ENCODE measurements at places on chromosomes 5 and 9.

GRCh38 chr9:36656842-36657241 is 84.1 kb downstream of the MELK start:
- no peak for DNase-seq

- no peak for DNase-seq
Measured at GRCh38 chr9:102237094-102237493, 498.6 kb upstream of the GRIN3A start.

DNA sequence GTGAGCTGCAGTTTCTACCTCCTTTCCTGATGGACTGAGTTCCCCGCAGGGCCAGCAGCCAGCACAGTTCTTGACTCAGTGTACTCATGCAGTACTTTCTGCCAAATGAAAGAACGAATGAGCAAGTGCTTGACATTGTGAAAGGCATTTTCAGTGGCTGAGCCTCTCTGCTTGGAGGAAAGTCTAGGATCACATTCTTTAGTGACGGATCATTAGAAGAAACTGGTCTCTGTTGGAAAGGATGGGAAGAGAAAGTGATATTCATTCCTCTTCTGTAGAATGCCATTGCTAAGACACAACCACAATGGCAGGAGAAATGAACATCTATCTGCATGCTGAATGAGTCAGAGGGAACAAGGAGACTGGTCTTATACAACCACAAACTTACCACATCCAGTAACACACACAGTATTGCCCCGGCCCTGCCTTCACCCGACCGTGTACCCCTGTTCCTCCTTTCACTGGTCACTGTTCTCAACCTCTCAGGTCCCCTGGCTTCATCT is 206.9 kb downstream of the CRB2 start:
- peak; percentile 95 for DNase-seq

- peak; percentile 96 for DNase-seq
Measured at GRCh38 chr9:69131682-69132081, 42.4 kb upstream of the TJP2 start.

GRCh38 chr5:76546497-76547102 is 76.6 kb downstream of the F2RL2 start:
- DNase-seq = no peak

DNA sequence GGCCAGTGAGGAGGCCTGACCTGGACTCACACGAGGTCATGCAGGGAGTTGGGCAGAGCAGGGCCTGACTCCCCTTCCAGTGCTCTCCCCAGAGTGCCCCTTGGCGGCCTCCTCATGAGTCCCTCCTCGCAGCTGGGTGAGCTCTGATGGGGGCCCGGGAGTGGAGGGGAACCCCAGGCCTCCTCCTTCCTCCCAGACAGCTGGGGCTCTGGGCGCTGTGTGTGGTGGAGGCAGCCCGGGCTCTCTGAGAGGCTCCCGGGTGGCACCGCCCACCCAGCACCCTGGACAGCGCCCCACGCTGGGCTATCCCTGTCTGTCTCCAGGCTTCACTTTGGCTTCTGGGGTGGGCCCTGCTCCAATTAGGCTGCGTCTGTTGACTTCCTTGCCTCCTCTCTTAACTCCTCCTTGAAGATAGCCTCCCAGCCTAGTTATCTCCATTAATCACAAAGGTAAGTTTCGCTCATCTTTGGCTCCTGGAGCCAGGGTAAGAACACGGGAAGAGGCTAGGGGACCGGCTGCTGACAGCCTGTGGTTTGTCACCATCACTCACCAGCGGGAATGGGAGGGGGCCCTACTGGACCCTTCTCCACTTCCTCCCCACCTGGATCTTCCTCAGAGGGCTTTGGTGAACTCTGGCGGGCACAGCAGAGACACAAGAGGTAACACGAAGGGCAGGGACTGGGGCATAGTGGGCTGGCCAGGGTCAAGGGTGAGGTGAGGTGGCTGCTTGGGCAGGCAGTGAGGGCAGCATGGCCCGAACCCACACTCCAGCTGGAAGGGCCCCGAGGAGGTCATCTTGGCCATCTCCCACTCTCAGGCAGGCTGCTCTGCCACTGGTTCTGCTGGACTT is 13.1 kb downstream of the PSD2 start:
- peak; percentile 24 for DNase-seq

- DNase-seq = no peak
Measured at GRCh38 chr5:180115326-180116076, 43.9 kb upstream of the RNF130 start.

DNA sequence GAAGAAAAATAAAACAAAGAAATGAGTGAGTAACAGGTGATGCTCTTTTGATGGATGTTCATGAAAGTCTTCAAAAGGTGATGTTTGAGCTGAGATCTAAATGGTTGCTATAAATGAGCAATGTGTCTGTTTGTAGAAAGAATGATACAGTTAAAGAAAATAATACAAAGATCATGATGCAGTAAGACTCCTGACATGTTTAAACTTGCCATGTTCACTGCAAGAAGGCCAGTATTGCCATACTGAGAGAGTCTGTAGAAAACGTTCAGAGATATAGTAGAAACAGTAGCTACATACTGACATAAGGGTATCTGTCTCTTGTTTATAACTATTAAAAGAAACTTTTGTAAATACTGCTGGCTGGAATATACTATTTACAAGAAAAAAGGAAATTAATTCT is 1609.2 kb upstream of the ACO1 start:
- DNase-seq = no peak

- DNase-seq = peak; percentile 52
Measured at GRCh38 chr9:16484744-16485143, 385.7 kb downstream of the BNC2 start.

GRCh38 chr5:172606156-172606785 is 34.8 kb upstream of the NEURL1B start:
- no peak for DNase-seq

- no peak for DNase-seq
Measured at GRCh38 chr9:137487454-137488326, 28.6 kb upstream of the NSMF start.

DNA sequence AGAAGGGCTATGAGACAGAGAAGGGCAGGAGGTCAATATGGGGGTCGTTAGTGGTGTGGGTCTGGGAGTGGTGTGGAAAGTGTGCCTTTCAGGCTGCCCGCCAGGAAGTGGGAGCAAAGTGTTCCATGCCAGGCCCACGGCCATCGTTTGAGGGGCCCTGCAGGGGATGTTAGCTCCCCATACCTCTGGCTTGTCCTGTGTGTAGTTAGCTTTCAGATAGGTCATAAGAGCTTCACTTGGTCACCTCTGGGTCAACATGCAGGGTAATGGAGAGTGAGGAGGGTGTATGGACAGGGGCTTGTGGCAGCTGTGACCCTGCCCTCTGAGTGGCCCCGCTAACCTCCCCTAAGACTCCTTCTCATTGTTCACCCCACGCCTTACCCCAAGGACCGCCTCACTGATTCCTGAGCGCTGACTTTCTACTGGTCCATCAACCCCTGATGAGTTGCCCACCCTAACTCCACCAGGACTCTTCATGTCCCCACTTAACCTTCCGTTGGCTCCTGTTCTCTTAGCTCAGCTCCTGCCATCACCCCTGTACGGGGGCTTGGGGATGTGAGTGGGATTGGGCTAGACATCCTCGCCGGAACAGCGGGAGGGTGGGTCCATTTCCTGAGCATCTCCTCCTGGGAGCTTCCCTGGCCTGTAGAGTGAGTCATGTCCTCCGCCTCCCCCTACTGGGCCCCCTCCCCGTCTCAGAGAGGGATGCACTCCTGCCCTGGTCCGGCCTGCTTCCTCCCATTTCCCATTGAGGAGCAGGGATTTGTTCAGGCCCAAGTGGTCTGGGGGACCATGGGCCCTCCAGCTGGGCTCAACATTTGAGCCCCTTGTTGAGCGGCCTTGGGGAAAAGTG is 125.7 kb downstream of the FGF18 start:
- DNase-seq = no peak

GRCh38 chr5:145341842-145342241 is 493.3 kb downstream of the PRELID2 start:
- DNase-seq = peak; percentile 28

DNA sequence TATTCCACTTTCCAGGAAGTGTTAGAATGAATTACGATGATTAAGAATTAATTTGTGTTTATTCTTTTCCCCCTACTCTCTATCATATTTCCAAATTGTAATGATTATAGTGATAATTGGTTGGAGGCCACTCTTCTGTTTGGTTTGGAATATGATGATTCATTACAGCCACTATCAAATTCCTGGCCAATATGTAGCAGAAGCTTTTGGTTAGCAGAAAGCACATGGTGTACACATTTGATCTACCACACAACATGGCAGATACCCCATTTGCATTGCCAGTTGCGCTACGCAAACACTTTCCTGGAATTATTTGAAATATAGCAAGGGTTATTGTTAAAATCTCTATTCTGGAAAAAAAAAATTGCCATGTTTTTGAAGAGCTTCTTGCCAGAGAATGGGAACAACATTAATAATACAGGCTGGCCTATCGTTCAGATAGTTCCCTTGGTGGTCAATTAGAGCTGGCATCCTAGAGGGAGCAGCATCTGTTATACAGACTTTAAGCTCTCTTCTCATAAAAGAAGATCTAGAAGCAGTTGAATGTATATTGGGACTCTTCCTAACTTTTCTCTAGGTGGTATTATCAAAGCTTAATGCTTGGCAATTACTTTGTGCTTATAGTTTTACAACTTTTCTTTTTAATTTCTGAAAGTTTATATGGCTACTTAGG is 455.0 kb upstream of the ACTBL2 start:
- DNase-seq = peak; percentile 24

DNA sequence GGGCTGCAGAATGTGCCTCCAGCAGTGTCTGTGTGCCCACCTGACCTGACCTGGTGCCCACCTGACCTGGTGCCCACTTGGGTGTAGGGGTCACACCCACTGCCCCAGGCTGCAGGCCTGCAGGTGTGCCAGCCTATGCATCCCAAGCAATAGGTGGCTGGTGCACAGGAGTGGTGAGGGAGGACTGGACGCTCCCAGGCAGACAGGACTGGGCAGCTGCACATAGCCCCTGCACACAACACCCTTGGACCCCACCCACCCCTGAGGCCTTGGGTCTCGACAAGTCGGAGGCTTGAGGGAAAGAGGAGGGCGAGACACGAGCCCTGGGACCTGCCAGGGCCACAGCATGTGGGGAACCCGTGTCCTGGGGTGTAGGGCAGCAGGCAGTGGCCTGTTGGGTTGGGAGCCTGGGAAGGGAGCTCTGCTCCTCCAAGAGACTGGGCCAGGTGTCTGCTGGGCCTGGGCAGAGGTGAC is 10.8 kb upstream of the NRARP start:
- DNase-seq = no peak

DNA sequence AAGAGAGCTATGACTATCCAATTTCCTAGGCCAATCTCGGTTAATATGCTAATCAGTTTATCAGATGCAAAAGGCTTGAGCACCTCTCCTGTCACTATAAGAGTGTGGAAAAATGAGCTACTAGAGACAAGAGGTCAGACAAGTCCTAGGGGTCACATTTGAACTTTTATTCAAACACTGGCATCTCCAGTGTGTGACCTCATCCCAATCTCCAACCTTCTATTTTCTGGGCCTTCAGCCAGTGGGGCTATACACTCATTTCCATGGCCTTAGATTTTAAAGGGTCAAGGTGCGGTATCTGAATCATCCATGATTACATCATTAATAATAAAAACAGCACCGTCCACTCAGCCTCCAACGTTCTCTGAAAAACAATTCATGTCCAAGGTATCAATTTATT is 139.6 kb upstream of the LRRTM2 start:
- DNase-seq = peak; percentile 92

GRCh38 chr5:69042500-69042899 is 51.3 kb upstream of the SLC30A5 start:
- no peak for DNase-seq

DNA sequence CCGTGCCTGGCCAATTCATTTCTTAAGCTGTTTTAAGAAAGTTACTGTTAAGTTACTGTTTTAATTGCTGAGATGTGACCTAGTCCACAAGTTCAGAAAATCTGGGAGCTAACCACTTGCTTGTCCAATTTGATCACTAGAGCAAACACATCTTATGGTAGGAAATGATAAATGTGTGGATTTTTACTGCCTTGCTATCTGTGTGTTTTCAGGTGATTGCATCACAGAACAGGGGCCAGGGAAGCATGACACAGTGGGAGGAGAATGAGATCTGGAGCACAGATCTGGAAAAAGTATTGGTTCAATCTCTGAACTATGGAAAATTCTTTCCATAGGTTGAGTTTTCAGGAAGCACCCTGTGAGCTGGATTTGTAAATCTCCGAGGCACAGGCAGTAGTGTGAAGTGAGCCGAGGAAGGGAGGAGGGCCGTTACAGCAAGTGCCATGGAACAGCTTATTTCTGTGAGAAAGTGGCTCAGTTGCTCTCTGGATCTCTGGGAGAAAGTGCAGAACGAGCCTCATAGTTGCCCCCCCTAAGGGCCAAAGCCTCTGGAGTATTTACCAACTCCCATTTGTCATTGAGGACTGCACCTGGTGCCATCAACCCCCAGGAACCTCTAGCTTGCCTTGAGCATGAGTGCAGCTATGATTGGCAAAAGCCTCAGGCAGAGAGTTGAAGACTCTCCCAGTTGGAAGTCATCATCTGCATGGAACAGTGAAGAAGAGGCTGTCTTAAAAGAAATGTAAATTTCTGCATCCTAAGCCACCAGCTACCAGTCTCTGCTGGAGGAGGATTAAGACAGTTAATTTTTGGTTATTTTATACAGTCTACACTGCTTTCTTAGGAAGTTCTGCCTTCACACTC is 161.8 kb upstream of the CLINT1 start:
- DNase-seq = no peak

- no peak for DNase-seq
Measured at GRCh38 chr5:139975306-139975705, 67.8 kb downstream of the NRG2 start.

DNA sequence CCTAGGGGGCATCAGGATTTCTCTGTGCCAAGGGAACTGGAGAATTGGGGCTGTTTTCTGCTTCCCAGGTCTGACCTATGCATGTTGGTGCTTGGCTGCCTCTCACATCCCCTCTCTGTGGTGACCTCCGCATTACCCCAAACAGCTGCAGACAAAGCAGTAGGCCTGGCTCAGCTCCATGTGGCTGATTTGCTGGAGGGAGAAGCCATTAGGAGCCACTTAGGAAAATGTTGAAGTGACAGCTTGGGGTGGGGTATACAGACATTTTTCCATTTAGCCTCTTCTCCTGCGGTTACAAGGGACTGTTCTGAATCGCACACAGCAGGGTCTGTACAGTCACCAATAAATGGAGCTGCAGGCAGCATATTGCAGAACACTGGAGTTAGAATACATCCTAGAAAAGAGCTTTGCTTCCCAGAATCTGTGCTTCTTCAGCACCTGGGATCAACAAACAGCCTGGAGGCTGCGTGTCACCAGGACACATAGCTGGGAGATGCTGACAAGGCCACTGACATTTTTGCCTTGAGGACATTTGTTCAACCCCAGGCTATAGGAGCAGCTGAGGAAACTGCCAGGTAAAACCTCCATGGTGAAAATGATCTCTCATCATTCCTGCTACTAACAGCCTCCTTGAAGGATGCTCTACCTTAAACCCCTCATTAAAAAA is 335.3 kb downstream of the DIRAS2 start:
- no peak for DNase-seq

- no peak for DNase-seq
Measured at GRCh38 chr5:142777099-142777498, 6.9 kb downstream of the ARHGAP26 start.
